ENCODE measurements at places on chromosomes 3 and 15.
A peak's percentile ranks its signal among the peaks of the same experiment; 100 is the strongest.

DNA sequence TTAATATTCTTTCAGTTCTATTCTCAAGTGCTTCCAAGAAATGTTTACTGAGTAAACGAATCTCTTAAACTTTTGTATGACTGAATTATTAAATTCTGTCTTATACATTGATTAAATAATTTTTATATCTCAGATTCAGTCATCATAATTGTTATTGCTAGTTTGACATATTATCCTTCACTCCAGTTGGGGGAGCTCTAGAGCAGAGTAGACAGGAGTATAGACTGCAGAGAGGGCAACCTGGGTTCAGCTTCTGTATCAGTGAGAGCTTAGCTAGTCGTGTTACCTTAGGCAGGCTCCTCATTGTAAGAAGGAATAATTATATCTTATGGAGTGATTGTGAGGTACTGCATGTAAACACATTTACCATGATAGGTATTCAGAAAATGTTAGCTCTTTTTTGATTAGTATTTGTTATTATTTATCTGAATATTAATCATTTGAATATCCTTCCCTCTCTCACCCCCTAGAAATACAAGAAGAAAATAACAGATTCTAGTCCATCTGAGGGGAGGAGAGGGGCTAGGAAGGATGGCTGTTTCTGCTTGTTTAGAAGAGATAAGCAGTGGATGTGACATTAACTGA is 31.0 kb upstream of the ZCWPW2 start:
- DNase-seq, result peak; percentile 28

DNA sequence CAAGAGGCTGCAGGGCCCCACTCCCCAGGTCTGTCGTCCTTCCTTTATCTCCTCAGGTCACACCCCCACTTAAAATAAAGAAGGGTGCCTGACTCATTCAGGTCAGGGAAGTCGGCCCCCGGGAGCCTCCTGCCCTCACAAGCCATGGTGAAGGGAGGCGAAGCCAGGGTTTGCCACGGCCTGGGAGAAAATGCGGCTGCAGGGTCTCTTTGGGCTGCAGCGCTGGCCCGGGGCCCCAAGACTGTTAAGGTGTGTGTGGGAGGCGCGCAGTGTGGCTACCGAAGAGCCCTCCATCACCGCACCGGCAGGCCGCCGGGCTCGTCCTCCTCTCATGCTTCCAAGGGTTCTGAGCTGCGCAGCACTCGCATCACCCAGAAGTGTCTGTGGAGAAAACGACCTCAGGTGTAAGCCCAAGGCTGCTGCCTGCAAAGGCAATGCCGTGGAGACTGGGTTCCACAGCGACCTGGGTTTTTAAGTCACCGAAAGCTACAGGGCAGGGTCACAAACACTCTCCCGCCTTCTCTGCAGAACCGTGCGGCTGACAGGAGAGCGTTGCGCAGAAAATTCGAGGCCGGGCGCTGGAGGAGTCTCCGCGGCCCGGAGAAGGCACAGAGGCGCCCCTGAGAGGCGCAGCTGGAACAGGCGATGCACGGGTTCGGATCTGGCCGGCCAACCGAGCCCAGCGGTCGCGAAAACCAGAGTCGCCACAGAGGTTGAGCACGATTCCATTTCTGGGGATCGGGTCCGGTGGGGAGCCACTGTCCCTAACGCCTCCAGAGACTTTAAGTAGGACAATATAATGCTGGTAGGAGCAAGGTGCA is 8.7 kb downstream of the FOXL2 start:
- DNase-seq, result no peak

- no peak for DNase-seq
These were observed 20.0 kb downstream of the TAFA4 start for GRCh38 chr3:68912376-68912775.

GRCh38 chr3:129558772-129559564 is 16.0 kb downstream of the H1-8 start:
- no peak for DNase-seq

GRCh38 chr15:89085289-89085926 is 2.8 kb upstream of the ABHD2 start:
- DNase-seq, result no peak

DNA sequence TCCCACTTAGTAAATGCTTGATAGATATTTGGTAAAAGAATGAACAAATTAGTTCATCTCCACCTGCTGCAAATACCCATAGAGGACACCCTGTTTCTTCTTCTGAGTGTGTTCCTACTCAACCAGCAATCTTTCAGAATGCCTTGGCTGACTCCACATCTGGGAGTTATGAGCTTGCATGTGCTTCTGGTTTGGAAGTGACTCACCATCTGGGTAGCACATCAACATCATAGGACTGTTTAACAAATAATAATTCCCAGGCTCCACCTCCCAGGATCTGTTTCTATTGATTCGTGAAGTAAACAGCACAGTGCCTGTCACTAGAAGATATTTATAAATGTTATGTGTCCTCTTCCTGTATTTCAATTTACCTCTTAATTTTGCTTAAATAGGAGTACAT is 580.1 kb downstream of the ROBO2 start:
- DNase-seq, result no peak

- DNase-seq, result no peak
These were observed at the start of gene PHLDB2 for GRCh38 chr3:111859061-111859973. PHLDB2 (plus strand) TSS chr3:111859265; CDS start chr3:111884078, 24,813 bp downstream.

DNA sequence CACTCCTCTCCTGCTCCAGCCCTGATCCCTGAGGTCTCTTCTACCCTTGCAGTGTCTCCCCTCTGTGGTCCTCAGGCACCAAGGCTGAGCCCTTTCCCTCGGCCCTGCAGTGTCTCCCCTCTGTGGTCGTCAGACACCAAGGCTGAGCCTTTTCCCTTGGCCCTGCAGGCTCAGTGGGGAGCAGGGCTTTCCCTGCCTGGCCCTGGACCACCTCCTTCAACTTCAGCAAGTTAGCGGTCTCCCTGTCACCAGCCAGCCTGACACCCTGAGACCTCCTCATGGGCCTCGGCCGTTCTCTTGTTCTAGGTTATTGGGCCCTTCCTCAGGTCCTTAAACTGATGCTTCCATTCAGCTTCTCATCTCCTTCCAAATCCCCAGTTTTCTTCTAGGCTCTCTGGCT is 4.3 kb downstream of the NRROS start:
- no peak for DNase-seq

DNA sequence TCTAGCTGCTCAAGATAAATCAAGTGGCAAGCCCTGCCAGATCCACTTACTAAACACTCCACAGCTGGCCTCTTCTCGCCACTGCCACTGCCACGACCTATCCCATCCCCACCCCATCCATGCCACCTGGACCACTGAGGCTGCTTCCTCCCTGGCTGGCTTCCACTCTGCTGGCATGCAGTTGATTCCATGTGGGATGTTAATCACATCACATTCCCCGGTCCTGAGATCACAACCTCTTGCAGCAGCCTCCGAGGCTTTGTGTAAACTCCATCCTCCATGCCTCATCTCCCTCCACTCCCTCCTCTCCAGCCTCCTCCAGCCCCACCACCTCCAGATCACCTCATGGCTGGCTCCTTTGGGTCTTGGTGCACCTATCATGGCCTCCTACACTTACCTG is 7.7 kb downstream of the NCKIPSD start:
- DNase-seq, result no peak

DNA sequence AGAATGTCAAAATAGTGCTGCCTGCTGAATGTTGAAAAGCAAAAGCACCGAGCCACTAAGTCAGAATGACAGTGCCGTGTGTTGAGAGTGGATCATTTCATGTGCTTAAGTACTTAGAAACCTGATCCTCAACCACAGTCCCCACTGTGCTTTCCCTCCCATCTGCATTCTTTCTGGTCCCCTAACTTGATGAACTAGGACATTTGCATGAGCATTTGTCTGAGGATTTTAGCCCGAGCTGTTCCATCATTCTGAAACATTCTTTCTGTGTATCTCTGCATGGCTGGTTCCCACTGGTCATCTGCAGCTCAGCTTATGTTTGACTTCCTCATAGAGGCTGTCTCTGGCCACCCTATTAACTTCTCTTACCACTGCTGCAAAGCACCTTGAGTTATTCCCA is 42.0 kb downstream of the SST start:
- no peak for DNase-seq

GRCh38 chr15:85621094-85621493 is 173.6 kb downstream of the KLHL25 start:
- DNase-seq, result no peak

DNA sequence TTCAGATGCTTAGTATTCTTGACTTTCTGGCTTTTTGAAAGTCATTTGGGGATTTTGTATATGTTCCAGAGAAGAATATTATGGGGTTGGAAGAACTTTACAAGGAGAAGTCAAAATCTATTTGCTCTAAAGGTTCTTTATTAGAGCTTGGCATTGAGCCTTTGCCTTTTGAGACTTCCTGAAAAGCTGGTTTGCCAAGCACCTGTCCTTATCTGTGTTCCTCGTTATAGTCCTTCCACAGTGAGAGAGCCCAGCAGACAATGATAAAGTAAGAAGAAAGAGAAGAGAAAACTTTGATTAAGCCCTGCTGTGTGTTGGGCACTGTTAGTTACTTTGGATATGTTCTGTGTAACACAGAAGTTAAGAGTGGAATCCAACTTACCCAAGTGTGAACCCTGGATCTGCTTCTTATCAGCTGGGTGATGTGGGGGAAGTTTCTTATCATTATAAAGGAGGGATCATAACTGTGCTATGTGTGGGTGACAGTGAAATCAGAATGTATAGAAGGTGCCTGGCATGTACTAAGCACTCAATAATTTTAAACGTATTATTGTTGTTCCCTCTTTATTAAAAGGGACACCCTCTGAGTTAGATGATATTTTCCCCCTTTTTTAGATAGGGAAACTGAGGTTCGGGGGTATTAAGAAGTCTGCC is 44.3 kb upstream of the POLR2M start:
- no peak for DNase-seq

DNA sequence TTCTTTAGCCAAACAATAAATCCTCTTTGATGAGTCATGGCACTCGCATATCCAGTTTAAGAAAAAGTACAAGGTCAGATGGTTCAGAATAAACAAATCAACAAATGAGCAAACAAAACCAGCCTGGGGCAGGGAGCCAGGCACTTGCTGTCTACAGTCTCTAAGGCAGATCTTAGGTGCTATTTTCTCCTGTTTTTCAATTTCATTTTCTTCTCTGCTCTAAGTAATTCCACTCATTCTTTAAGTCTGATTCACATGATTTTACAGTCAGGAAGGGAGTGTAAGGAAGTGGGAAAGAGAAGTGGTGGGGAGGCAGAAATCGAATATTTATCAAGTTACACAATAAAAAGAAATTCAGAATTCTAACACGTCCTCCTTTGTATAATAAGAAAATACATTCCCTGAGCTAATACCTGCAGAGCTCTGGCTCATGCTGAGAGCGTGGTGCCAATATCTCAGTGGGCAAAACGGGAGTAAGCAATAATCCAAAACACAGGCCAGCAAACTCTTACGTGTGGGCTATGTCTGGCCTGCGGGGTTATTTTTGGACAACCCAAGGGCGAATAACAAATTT is 298.6 kb downstream of the ADAMTS17 start:
- DNase-seq, result peak; percentile 33

GRCh38 chr15:28873585-28874190 is 12.1 kb upstream of the APBA2 start:
- DNase-seq, result no peak

DNA sequence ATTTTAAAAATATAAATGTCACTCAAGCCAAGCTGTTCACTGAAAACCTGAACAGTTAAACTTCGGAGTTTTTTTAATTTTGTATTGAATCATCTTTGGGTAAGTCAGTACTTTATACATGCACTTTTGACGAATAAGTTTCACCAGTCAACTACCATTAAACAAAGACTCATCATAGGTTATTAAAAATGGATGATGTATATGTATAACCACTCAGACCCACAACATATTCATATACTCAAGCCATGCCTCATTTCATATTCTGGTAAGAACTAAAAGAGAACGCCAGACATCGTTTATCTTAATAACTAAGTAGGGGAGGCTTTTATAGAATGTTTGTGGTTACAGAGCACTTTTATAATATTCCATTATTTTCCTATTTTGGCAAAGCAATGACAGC is 18.3 kb downstream of the MSL2 start:
- no peak for DNase-seq

DNA sequence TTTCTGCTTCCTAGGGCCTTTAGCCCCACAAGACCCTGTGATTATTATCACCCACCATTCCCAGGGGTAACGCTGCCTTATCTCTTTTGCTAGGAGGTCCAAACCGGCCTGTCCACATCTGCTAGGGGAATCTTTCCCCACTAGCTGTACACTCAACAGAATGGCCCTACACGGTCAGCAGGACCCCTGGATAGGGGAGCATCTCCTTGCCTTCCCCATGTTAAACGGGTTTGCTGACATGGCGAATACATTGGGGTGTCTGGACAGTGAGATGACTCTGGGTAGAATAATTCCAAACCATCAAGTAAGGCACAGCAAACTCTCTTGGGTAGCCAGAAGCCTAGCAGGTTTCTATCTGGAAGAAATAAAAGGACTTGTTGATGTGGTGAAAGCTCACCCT is 702 bp downstream of the TRAIP start:
- no peak for DNase-seq

GRCh38 chr3:194950906-194951628 is 265.4 kb downstream of the FAM43A start:
- DNase-seq, result no peak

DNA sequence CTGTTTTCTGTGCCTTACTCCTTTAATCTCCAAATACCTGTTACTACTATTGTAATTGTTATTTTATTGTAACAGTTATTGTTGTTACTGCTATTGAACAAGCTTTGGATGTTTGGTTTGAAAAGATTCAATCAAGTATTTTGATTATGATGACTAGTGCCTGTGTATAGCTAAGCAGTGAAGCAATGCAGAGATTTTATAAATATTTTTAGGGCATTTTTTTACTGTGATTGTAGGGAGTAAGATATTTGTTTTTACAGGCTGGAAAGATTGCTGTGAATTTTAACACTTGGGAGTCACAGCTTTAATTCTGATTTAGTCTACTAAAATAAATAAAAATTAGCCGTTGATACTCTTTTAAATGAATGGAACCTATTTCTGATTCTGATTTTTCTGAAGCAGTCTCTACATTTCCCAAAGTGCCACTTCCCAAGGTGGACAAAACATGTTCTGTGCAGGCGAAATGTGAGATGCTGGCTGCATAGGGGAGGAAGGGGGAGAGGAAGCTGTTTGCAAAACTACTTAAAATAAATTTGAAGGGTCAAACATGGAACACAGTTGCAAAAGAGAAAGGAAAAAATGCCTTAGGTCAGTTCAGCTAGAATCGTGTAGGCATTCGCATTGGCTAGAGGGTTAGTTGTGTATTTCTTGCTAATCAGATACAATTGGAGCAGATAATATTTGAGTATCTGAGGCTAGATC is 25.7 kb downstream of the EEFSEC start:
- DNase-seq, result no peak

GRCh38 chr15:25329696-25330095 is 109.1 kb downstream of the UBE3A start:
- DNase-seq, result no peak

DNA sequence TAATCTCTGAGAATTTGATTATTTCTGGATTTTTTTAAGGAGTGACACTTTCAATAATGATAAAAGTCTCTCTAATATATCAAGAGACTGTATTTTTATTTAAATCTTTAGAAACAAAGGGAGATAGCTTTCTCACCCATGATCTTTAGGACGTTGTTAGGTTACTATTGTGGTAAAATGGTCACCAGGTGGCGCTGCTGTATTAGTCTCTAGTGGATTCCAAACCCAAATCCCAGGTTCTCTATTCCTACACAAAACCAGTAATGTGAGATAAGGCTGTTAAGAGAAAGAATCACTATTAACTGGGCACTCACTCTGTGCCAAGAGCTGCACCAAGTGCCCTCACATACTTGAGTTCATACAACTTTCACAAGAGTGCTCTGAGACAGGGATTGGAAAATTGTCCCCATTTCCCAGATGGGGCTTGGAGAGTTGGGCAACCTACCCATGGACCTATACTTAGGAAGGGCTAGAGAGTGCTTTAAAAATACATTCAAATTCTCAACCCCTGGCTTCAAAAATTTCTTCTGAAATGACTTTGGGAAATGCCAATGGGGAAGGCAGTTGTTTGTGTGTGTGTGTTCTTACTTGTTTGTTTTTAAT is 593.4 kb upstream of the TGFBR2 start:
- peak; percentile 64 for DNase-seq
